ENCODE measurements at places on chromosomes 1 and 21.

GRCh38 chr1:207798847-207799246 is 47.0 kb downstream of the CD46 start:
- no peak for DNase-seq

GRCh38 chr1:22884806-22885530 is 87.7 kb downstream of the LACTBL1 start:
- no peak for DNase-seq

DNA sequence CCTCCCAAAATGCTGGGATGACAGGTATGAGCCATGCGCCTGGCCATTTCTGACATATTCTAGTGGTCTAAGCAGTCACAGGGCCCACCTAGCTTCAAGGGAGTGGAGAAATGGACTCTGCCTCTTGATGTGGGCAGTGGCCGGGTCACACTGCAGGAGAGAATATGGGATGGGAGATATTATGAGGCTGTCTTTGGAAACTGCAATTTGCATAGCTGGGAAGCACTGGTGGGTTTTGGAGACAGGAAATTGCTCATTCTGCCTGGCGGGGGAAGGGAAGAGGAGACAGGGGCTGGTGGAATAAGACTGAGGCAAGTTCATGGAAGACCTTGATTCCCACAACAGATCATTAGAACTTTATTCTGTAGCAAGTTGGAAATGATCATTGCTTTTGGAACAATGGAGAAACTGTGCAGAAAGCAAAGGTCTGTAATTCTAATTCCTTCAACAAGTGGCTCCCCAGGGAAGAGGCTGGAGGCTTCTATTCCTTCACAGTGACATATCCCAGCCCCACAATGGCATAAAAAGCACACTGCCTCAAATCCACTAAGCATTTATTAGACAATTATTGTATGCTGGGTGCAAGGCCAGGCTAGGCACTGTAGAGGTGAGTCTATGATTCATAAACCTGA is 10.5 kb downstream of the NCMAP start:
- no peak for DNase-seq

DNA sequence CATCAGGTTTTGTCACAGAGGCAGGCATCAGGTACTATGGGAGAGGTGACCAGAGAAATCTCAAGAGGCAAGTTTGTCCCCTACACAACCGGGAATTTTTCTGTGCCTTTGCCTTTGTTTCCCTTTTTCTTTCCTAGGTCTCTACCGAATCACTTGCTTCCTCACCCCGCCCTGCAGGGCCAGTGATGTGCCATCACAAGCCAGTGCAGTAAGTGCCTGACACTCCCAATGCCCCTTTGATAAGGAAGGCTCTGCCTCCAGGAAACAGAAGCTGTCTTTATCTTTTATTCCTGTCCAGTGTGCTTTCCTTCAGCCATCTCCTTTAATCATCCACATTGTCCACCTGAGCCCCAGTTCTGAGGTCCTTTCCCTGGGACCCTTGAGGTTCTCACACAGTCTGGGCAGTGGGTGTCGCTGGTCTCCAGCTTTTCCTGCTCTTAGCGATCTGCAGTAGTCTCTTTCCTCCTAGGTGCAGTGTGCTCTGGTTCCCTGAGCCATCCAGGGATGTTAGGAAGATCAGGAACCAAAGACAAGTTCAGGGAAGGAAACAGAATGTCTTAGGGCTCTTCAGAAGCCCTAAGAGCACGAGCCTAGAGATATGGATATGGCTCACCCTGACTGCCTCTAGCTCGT is 36.6 kb downstream of the GJA5 start:
- no peak for DNase-seq

GRCh38 chr1:28845786-28846543 is 34.0 kb downstream of the OPRD1 start:
- DNase-seq = no peak

GRCh38 chr1:229640455-229640854 is 14.4 kb downstream of the URB2 start:
- no peak for DNase-seq

GRCh38 chr1:40633523-40633922 is 32.0 kb downstream of the RIMS3 start:
- no peak for DNase-seq

GRCh38 chr1:61071205-61072130 is 10.9 kb upstream of the NFIA start:
- DNase-seq = no peak

DNA sequence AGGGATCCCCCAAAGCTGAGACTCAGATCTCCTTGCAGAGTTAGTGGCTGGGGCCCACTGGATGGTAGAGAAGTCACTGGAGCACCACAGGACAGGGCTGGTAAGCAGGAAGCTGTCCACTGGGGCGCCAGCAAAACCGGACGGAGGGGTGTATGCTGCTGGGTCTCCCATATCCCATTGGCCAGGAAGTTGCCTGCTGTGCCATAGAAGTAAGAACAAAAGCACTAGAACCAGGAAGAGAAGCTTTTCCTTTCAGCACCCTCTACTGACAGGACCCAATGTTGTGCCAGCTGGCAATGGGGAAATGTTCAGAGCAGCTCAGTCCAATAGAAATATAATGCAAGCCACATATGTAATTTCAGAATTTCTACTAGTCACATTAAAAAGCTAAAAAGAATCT is 146.6 kb downstream of the SPATA46 start:
- no peak for DNase-seq

Measured in DMS79 treated with DMSO at 0.1 percent for 48 hours (cell line).